ENCODE measurements at places on chromosomes 11 and 22. TPM values are rescaled to one million over a fixed set of nuclear protein-coding genes. Genes with fewer than 3 reads are reported as not detected.

GRCh38 chr11:46896719-46897406 is 21.5 kb downstream of the LRP4 start:
- no peaks in the 10 kb centered on the region for H3K36me3 ChIP-seq
- no peaks in the 10 kb centered on the region for H3K27me3 ChIP-seq

- DNase-seq: peak; percentile 99
- H3K36me3 ChIP-seq: peaks cover 6% of the 10 kb centered on the region
- peaks cover 24% of the 10 kb centered on the region for H3K4me1 ChIP-seq
Measured at GRCh38 chr22:44360668-44361381, 48.1 kb upstream of the SHISAL1 start.

DNA sequence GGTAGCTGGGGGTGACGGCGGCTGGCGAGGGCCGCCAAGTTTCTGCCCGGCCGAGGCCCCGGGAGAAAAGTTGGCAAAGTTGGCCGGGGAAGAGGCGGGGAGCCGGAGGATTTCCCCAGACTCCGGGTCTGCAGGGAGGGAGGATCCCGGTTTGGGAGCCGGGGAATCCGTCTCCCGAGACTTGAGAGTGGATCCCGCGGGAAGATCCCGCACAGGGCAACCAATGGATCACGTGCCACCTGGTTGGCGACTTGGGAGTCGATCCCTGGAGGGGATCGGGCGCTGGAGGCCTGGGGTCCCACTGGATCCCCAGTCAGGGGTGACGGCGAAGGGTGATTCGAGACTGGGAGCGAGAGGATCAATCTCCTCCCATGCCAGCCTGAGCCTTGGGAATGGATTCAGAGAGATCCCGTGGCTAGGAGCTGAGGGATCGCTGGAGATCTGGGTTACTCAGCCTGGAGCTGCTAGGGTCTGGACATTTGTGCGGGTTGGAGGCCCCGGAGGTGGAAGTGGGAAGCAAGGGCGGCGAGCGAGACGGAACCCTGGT is 394 bp downstream of the KIAA1671 start:
- H3K36me3 ChIP-seq: peaks cover 7% of the 10 kb centered on the region
- H3K27ac ChIP-seq: peak overlapping the region; percentile 94
- peak; percentile 80 for DNase-seq
- peak overlapping the region; percentile 85 for H3K4me3 ChIP-seq
- H3K4me1 ChIP-seq: peaks cover 47% of the 10 kb centered on the region

- H3K36me3 ChIP-seq: peaks cover 4% of the 10 kb centered on the region
- no peak overlapping the region for H3K27ac ChIP-seq
- H3K27me3 ChIP-seq: peaks cover 11% of the 10 kb centered on the region
- H3K4me1 ChIP-seq: peaks cover 39% of the 10 kb centered on the region
Measured at GRCh38 chr11:2096919-2097301, 42.3 kb downstream of the IGF2 start.

GRCh38 chr11:71327156-71328085 is 75.0 kb upstream of the SHANK2 start:
- no peaks in the 10 kb centered on the region for H3K4me1 ChIP-seq
- no peaks in the 10 kb centered on the region for H3K27me3 ChIP-seq
- no peak for DNase-seq
- no peak overlapping the region for H3K4me3 ChIP-seq
- H3K27ac ChIP-seq: no peak overlapping the region

Gene HOATZ
- not detected for total RNA-seq

Gene DMC1
- total RNA-seq: 0.56 TPM

Data from MCF 10A (cell line).